ENCODE measurements at places on chromosomes 3 and 15.
A peak's percentile ranks its signal among the peaks of the same experiment; 100 is the strongest.

- no peak for DNase-seq
Measured at GRCh38 chr3:128623762-128624176, 26.8 kb downstream of the RPN1 start.

DNA sequence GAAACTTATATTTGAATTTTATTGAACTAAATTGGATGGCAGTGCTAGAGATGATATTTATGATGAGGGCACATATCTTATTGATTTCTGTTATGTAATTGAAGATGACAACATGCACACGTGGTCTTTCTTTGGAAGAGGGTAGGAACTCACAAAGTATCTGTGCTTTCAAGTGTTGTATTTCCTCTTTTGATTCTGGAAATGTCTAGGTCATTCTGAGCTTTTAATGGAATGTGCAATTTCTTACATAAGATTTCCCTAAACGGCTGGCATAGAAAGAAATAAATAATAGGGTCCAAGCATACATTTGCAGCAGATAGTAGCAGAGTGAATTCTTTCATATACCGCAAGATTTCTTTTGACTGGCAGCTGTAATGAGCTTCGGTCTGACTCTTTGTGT is 10.1 kb upstream of the GPR171 start:
- no peak for DNase-seq

- no peak for DNase-seq
Measured at GRCh38 chr3:42491881-42492507, 10.4 kb upstream of the VIPR1 start.

DNA sequence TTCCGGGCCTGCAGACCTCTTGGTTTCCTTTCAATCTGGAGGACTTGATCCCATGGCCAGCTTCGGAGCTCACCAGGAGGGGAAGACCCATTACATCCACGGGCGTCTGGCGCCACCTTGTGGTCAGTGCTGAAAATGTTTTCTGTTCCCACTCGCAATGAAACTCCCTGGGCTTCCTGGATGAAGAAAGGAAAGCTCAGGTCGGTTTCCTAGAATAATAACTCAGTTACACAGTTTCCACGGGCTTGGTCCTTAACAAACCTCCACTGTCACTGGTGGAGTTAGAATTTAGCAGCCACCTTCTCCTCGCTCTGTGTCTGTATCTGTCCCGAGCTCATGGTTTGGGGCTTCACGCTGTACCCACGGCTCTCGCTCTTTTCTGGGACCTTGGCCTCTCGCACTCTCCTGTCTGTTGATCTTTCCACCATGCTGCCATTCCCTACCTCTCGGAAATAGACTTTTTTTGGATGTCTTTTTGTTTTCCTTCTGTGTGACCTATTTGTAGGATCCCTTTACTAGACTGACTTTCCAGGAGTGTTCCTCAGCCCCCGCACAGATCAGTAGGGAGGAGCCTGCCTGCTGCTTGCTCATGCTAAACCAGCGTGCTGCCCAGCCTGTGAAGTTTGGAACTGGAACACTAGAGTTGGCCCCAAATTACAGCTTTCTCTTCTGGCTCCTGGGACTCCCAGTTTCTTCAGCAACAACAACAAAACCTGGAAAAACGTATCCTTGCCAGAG is 56.3 kb downstream of the IL20RB start:
- DNase-seq: peak; percentile 87

DNA sequence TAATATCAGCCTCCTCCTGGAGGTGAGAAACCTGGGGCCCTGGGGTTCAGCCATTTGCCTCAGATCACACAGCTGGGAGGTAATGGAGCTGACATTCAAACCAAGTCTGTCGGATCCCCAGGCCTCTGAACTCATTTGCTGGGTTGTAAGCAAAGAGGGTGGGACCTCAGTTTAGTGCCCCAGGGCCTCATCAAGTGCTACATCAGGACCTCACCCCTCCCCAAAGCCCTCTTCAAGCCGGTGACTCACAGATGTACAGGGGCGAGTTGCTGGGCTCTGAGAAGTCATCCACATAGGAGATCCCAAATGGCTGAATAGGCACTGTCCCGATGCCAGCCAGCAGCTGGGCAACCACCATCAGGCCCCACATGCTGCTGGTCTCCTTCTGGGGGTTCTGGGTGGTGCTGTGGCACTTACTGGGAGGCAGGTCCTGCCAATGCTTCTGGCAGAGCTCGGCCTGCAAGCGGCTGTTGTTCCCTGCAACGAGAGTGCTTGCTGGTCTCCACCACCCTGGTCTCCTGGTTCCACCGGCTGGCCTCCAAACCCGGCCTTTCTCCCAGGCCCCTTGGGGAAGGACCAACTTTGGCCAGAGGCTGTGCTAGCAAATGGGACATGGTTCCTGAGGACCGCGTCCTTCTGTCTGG is 59.2 kb upstream of the RAB6B start:
- no peak for DNase-seq

GRCh38 chr3:331881-332280 is 135.3 kb downstream of the CHL1 start:
- no peak for DNase-seq

GRCh38 chr3:40718681-40719080 is 193.9 kb downstream of the ZNF621 start:
- DNase-seq: no peak

DNA sequence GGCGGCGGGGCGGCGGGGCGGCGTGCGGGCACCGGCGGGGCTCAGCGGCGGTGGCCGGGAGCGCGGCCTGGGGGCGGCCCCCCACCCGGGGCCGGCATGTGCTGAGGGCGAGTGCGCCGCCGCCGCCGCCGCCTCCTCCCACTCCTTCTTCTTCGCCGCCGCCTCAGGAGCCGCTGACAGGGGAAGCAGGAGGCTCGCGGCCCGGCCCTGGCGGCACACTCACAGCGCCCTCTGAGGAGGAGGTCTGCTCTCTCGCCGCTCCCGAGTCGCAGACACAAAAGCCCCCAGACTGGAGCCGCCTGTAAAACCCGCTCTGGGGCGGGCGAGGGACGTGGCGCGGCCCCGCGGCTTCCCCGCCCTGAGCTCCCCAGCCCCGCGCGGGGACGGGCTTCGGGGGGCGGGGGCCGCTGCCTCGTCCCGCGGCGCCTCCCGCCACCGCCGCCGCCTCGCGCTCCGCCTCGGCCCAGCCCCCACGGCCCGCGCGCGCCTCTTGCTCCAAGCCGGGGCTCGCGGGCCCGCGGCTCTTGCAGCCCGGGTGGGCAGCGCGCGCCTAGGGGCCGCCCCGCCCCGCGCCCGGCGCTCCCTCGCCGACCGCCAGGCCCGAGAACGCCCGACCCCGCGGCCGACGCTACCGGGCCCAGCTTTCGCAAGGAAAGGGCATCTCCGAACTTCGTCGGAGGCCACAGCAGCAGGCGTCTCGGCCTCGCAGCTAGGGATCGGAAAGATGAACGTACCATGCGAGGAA is at the start of gene PYGO1:
TSS of gene PYGO1 (minus strand) at position 276 of the 745 bp plus-strand sequence. CDS start 462 bp downstream, outside the sequence.
- DNase-seq: peak; percentile 29

DNA sequence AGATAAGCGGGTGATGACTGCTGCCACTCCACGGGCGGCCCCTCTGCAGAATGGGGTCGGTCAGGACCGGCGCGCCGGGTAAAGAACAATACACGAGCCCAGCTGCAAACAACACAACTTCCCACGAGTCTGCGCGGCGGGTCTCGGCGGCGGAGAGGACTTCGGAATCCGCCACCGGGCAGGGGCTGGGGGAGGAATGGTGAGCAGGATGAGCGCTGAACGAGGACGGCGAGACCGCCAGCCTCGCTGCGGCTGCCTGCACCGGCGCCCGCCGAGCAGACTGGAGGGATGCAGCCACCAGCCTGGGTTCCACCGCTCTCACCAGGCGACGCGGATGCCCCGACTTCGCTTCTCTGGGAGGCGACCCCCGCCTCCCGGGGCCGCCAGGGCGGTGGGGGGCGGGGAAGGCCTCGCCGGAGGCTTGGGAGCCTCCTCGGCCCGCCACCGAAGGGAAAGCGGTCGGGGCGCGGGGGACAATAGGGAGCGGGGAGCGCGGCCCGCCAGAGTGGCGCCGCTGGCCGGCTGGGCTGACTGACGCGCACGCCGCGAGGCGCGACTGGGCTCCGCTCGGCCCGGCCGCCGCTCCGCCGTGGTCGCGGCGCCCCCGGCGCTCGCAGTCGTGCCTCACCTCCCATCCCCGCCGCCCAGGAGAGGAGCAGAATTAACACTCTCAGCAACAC is 515 bp downstream of the ADAM10 start:
- no peak for DNase-seq

DNA sequence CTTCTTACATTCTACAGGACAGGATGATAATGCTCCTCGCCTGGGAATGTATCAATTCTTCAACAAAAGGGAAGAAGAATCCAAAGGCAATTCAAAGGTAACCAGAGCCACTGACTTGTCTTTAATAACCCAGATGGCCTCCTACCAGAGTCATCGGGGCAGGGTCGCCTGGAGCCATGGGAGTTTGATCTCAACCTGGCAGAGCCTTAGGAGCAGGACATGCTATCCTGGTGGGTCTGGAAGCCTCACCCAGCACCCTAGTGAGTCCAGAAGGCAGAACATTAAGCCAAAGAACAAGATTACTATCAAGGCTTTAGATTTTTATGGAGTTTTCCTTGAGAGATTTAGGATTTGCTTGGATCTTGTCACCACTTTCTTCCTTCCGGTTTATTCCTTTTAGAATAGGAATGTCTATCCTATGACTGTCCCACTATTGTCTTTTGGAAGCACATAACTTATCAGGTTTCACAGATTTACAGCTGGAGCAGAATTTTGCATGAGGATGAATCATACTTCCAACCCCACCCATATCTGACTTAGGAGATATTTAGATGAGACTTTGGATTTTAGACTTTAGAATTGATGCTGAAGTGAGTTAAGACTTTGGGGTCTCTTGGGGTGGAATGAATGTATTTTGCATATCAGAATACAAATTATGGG is 330.3 kb upstream of the GOLIM4 start:
- DNase-seq: no peak

- no peak for DNase-seq
Measured at GRCh38 chr3:127662001-127662469, 10.7 kb upstream of the ABTB1 start.

DNA sequence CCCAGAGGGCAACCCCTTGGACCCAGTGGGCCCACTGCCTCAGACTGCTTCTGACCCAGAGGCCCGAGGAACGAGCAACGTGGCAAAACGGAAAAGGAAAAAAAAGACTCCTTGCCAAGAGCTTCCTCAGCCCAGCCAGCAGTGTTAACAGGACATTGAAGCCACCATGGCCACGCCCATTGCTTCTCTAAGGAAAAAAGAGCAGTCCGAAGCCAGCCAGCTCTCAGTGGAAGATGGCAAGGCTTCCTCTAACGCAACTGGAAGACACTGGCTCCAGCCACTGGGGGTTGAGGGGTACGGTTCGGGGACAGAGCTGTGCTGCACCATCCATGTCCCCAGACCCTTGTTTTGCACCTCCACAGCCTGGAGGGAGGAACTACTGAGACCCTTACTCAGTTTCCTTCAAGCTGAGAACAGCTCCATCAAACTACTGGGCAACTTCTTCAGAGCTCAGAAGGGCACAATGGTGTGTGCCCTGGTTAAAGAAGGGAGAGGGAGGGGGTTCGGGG is 10.7 kb downstream of the BMF start:
- no peak for DNase-seq

DNA sequence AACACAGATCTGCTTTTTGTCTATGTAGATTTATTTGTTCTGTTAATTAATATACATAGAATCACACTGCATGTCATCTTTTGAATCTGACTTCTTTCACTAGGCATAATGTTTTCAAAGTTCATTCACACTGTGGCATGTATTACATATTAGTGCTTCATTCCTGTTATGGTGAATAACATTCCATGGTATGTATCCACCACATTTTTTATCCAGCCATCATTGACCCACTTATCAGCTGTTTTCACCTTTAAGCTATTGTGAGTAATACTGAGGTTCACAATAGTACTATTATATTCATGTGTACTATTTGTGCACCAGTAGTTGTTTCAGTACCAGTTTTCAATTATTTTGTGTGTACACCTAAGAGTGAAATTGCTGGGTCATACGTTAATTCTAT is 230.6 kb upstream of the CNTN3 start:
- DNase-seq: no peak

DNA sequence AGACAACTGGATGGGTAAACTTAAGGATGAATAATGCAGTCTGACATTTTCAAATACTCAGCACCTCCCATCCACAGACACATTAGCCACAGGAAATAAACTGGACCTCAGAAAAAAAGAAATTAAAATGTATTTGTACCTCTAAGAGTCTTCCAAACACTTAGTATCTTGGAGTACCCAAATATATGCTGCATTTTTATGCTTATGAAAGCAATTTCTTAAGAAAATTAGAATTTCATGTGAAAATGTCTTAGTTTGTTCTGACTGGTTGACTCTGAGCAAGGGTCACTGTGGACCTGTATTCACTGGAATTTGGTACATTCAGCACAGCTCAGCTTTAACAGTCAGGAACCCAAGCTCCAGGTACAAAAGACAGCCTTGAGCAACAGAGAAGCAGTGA is 216.2 kb upstream of the UBE2E2 start:
- no peak for DNase-seq

GRCh38 chr3:111735243-111735758 is 123.8 kb upstream of the PHLDB2 start:
- no peak for DNase-seq

DNA sequence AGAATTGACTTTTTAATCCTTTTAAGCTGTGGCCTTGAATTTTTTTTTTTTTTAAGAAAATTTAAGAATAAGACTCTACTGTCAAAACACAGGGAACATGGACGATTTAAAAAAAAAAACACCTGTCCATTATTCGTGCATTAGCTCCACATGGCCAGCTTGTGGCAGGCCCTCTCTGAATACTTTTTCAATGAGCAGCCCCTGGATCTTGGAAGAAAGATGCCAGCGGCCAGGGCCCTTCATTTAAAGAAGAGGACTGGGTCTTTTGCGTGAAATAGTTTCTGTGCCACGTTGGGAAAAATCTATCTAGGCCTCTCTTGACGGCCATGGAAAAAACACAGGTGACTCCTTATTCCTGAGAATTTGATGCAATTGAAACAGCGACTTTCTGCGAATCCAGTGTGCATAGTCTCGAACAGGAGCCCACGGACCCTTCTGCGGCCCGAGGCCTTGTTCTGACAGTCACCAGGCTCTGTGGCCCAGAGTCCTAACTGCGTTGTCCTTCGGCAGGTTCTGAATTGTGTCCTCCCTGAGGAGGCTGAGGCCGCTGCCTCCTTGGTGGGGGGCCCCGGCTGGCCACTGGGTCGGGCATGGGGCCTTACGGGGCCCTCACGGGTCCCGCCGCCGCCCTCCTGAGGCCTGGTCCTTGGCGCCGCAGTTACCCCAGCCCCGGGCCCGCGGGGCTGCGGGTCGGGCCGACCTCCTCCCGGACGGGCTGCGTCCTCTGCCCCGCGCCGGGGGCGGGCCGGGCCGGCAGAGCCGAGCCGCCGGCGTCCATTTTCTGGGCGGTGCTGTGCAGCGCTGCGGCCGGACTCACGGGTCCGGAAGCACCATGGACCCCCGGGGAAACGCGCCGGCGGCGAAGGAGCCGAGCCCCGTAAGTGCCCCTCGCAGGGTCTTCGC is 33.5 kb downstream of the ZBTB38 start:
- DNase-seq: peak; percentile 18

Data from stimulated activated CD4-positive, alpha-beta T cell treated with anti-CD3 and anti-CD28 coated beads, Interleukin-1b, Interleukin-23, amount 100 ng/mL, for 4 hours (primary cell).